ENCODE measurements at places on chromosomes 3 and 15.

- DNase-seq = peak; percentile 82
Measured at GRCh38 chr15:36905908-36906307, 194.4 kb downstream of the MEIS2 start.

- no peak for DNase-seq
Measured at GRCh38 chr3:132625613-132626012, 28.5 kb downstream of the ACKR4 start.

DNA sequence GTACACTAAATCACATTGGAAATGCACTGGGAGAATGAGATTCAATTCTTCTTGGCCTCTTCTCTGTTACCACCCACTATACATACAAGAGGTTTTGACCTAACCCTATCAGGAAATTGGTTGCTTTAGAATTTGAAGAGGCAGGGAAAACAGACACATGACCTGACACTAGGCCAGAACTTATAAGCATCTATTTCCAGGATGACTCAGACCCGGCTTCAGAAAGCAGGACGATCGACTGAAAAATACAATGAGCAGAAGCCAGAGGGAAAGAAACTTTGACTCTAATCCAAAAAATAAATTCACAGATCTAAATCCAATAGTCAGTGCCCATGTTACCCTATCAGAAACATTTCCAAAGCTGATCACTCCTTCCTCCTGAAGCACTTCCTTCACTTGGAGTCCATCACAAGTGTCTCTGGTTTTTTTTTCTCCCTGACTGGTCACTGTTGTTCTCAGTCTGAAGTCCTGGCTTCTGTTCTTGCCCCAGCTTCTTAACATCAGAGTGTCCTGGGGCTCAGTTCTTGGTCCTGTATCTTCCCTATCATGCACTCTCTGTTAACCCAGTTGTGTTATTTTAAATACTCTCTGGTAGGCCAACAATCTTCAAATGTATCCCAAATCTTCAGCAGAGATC, 133.6 kb downstream of the P2RY1 start:
- DNase-seq = no peak

DNA sequence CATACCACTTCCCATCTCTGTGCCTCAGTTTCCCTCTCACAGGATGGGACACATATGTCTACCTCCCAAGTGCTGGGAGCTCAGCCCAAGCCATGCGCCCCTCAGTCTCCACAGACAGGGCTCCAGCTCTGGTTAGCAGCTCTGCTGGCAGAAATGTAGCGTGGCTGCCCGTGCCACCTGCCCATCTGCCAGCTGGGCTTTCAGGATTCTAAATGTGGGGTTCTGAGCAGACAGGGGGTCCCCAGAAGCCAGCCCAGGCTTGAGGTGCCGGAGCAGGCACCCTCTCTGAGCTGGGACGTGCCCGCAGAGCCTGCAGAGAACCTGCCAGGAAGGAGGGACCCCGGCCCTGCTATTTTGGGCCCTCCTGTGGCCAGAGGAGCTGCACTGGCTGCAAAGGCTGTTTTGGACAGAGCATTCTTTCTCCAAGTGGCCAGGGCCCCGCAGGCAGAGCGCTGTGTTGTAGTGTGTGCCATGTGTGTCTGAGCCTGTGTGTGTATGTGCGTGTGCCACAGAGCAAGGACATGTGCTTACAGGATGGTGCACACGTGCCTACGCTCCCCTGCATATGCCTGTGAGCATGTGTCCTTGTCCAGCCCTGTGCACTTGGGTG, 31.7 kb downstream of the PSTPIP1 start:
- DNase-seq = no peak

DNA sequence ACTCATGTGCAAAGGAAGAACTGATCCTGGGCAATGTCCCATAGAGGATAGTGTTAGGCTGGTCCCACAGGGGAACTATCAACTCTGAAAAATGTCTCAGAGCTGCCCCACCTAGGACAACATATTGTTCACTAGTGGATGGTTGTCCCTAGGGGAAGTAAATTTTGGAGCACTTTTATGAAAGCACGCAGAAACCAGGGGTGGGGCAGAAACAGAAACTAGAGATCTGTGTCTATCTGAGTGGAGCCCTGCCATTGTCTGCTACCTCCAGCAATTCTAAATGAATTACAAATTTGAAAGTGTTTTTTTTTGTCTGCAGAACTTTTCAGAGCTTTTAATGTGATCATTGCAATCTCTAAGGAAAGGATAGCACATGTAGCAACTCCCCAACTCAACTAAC, 357.1 kb upstream of the PROK2 start:
- no peak for DNase-seq
